ENCODE measurements at places on chromosomes 6 and 20.

- no peak for DNase-seq
Observed at GRCh38 chr20:3935295-3935955, 46.2 kb downstream of the PANK2 start.

GRCh38 chr6:148203970-148204369 is 138.7 kb upstream of the SASH1 start:
- peak; percentile 3 for DNase-seq

DNA sequence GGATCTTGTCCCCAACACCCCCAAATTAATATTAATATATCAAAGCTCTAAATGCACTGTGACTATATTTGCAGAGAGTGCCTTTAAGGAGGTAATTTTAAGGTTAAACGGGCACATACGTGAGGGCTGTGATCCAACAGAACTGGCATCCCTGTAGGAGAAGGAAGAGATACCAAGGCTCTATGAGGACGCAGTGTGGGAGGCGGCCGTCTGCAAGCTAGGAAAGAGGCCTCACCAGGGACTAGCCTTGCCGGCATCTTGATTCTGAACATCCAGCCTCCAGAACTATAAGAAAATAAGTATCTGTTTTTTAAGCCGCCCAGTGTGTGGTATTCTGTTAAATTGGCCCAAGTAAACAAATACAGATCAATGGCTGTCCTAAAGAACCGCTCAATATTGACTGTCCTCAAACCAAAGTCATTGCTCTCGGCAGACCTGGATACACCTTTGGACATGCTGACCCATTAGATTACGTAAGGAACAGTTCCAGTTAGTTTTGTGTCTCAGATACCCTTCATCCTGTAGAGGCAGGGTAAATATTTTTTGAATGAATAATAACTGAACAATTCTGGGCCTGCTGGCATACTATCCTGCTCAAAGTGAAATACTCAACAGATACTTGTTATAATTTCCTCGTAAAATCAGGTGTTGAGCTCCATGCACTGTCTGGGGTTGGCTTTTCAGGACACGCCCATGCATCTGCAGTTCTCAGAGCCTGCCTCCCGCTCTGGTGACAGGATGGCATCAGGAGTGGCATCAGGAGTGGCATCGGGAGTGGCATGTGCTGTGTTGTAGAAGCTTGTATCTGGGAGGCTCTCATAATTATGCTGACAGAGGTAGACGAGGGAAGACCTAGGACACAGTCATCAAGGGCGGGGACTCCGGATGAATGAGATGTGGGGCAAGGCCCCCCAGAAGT is 6.3 kb downstream of the PRR18 start:
- DNase-seq: no peak

DNA sequence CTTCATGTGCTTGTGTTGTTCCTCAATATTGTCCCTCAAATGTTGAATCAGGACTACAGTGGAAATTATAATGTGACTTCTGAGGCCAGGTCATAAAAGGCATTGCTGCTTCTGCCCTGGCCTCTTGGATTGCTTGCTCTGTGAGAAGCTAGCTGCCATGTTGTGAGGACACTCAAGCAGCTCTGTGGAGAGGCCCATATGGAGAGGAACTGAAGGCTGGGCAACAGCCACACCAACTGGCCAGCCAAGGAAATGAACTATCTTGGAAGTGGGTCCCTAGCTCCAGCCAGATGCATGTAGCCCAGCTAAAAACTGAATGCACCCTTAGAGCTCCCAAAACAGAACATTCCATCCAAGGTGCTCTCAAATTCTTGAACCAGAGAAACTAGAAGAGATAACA is 282.6 kb downstream of the BMP7 start:
- DNase-seq: no peak

- no peak for DNase-seq
Observed at GRCh38 chr6:69138893-69139494, 503.9 kb downstream of the ADGRB3 start.

DNA sequence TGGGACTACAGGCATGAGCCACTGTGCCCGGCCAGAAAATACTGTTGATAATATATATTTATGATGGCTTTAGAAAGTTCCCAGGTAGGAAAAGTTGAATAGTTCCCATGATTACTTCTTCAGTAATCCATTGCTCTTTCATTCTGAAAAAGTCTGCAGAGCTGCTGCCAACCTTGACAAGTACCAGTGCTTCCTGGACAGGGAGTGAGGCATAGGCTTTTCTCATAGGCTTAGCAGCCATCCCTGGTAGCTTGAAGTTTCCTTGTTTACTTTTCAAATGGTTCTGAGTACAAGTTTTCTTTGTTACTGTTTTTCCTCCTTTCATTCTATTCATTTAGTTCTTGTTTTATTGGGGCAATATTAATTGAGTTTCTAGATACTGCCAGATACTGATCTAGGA is 7.8 kb downstream of the RWDD1 start:
- no peak for DNase-seq

- no peak for DNase-seq
Observed at GRCh38 chr6:18186540-18187250, 31.5 kb downstream of the KDM1B start.

- no peak for DNase-seq
Observed at GRCh38 chr6:119677384-119677783, 327.8 kb upstream of the MAN1A1 start.

All from stimulated activated CD8-positive, alpha-beta memory T cell treated with anti-CD3 and anti-CD28 coated beads, Interleukin-12 subunit alpha, Interleukin-12 subunit beta, amount 100 ng/mL, for 4 hours (primary cell).